ENCODE measurements at places on chromosomes 5 and 9.

DNA sequence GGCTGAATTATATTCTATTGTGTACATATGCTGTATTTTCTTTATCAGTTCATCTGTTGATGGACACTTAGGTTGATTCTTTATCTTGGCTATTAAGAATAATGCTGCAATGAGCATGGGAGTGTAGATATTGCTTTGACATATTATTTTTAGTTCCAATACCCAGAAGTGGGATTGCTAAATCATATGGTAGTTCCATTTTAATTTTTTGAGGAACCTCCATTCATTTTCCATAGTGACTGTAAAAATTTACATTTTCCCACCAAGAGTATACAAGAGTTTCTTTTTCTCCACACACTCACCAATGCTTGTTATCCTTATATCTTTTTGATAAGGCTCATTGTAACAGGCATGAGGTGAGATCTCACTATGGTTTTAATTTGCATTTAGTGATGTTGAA is 19.4 kb downstream of the JAK2 start:
- no peak for DNase-seq

DNA sequence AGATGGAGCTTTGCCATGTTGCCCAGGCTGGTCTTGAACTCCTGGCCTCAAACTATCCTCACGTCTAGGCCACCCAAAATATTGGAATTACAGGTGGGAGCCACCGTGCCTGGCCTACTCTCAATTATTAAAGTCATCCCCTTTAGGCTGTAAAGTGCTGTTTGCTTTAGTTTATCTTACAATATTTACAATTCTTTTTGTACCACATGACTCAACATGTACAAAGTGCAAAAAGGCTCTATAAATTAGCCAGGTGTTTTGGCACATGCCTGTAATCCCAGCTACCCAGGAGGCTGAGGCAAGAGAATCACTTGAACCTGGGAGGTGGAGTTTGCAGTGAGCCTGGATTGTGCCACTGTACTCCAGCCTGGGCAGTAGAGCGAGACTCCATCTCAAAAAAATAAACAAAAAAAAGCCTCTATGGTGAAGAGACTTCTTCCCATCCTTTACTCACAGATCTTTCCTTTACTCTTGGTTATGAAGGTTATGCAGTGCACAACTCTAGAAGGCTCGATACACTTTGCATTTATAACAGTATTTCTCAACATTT is 28.5 kb upstream of the MLLT3 start:
- no peak for DNase-seq

GRCh38 chr9:5518171-5518936 is 8.0 kb downstream of the PDCD1LG2 start:
- DNase-seq, result no peak

- no peak for DNase-seq
Measured at GRCh38 chr5:114418176-114419066, 56.6 kb downstream of the KCNN2 start.

DNA sequence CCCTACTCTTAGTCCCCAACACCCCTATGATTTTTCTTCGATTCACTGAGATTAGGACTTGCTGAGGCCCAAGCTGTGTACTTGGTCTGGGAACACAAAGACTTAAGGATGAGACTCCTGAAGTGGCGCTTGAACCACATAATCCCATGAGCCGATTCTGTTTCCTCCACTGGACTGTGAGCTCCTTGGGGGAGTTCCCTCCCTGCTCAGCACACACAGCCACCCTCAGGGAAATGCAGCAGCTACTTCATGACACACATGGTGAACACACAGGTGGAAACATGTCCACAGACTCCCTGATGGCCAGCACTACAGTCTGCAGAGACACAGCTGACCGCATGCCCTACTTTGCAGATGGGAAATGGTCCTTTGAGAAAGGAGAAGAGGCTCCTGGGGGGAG is 101.1 kb downstream of the C5orf15 start:
- no peak for DNase-seq

DNA sequence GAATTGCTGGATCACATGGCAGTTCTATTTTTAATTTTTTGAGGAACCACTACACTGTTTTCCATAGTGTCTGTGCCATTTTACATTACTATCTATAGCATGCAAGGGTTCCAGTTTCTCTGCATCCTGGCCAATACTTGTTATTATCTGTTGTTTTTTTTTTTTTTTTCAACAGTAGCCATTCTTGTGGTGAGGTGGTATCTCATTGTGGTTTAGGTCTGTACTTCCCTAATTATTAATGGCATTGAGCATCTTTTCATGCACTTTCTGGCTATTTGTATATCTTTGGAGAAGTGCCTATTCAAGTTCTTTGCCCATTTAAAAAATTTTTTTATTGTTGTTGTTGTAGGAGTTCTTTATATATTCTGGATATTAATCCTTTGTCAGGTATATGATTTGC is 97.7 kb downstream of the GDNF start:
- DNase-seq, result peak; percentile 12

DNA sequence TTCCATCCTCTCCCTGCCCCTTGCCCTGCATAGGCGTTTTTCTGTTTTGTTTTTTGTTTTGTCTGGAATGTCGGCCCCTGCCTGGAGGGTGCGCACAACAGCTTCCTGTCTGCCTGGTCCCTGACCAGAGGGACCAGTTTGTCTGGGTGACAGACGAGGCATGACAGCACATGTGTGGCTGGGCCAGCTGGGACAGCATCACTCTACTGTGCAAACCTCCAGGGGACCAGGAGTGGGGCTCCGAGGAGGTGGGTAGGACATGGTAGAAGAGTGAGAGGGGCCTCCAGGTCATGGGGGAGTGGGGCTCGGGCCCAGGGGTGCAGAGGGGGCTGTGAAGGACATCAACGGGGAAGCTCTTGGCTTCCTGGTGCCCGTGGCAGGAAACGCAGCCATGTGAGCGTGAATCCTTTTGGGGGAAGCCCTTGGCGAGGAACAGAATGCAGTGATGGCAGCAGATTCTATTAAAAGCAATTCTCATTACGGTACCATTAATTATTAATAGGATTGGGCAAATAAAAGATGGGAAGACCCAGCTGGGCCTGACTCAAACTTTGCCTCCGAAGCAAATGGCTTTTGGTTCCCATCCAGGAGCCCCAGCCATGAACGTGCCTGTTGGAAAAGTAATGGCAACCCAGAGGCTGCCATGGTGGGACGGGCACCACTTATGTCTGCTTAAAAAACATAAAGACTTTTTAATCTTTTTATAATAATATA is 184.4 kb upstream of the IER5L start:
- no peak for DNase-seq

DNA sequence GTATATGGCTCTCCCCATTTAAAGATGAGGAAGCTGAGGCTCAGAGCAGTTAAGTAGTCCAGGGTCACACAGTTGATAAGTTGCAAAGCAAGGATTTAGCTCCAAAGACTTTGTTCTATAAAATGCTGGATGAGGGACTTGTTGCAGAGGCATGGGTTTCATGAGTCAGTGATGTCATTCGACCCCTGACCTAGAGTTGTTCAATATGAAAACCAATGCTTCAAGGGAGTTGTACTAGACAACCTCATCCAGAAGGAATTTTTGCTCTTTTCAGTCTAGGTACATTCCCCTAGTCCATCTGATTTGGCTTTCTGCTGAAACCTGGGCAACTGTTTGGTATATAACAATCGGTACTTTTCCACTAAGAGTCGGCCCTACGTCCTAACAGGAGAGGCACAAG is 550.4 kb downstream of the EBF1 start:
- DNase-seq, result no peak

- DNase-seq, result no peak
Measured at GRCh38 chr9:21551401-21551800, 69.3 kb upstream of the IFNE start.

All from CMK (cell line).